ENCODE measurements at places on chromosomes 3 and 15.

DNA sequence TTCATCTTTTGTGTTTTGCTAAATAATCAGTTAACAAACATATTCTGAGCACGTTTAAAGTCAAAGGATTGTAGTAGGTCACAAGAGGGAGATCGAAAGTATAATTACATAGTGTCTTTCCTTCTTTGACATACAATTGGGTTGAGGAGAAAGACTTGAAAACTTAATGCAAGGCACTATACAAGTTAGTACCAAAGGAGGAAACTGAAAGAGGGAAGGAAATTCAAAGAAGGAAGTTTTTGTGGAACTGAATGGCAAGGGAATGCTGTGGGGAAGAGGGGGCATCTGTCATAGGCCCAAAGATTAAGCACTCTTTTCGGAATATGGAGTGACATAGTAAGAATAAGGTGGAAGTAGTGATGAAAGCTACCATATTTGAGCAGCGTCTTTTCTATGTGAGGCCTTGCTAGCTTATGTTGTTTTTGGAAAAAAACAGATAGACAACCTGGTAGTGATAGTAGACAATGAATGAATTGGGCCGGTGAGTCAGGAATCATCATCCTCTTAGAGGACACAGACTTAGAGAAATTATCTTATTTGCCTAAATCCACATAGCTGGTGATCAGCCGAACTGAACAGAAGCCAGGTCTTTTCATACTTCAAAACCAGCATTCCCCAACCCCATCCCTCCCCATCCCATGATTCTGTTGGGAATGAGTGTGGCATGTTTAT lies 10.2 kb downstream of the MBNL1 start:
- DNase-seq = no peak

DNA sequence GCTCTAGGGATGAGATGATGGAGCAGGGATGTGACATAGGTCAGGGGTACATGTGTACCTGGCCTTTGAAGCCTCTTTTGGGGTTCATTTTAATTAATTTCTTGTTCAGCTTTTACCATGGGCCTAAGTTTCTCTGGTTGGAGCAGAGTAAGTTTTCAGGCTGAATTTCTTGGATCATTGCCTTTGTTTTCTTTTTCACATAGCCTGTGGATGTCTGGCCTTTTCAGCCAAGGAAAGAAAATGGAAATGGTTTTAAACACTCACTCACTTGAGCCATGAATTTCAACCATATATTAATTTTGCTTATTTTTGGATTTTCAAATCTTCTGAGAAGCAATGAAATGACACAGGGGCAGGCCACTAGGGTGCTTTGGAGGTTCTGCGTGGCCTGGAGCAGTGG lies 30.2 kb downstream of the CACNA1D start:
- DNase-seq = no peak

GRCh38 chr3:17092583-17092933 lies 207.8 kb downstream of the PLCL2 start:
- no peak for DNase-seq

GRCh38 chr3:95798628-95799027 lies 1015.8 kb upstream of the EPHA6 start:
- no peak for DNase-seq

GRCh38 chr3:115146032-115146417 lies 1.1 kb downstream of the ZBTB20 start:
- peak; percentile 7 for DNase-seq

DNA sequence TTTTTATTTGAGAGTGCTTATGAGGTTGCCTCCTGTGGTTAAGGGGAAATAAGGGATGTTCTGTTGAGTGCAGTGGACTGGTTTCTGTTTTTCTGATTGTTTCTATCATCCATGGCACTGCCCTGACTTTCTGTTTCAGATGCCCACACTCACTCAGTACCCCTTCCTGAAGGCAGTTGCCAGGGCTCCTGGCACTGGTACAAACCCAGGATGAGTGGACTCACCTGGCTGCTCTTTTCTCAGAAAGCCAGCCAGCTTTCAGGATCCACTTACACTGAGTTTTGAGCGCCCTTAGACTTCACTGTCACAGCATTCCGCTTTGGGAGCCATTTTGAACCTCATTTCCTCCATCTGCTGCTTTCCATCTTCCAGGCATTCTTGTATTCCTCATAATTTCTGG lies 55.9 kb upstream of the ADAMTSL3 start:
- DNase-seq = no peak

GRCh38 chr3:177822681-177823096 lies 625.4 kb upstream of the TBL1XR1 start:
- no peak for DNase-seq

- DNase-seq = no peak
These were observed 218.5 kb upstream of the PRICKLE2 start for GRCh38 chr3:64443546-64444381.

DNA sequence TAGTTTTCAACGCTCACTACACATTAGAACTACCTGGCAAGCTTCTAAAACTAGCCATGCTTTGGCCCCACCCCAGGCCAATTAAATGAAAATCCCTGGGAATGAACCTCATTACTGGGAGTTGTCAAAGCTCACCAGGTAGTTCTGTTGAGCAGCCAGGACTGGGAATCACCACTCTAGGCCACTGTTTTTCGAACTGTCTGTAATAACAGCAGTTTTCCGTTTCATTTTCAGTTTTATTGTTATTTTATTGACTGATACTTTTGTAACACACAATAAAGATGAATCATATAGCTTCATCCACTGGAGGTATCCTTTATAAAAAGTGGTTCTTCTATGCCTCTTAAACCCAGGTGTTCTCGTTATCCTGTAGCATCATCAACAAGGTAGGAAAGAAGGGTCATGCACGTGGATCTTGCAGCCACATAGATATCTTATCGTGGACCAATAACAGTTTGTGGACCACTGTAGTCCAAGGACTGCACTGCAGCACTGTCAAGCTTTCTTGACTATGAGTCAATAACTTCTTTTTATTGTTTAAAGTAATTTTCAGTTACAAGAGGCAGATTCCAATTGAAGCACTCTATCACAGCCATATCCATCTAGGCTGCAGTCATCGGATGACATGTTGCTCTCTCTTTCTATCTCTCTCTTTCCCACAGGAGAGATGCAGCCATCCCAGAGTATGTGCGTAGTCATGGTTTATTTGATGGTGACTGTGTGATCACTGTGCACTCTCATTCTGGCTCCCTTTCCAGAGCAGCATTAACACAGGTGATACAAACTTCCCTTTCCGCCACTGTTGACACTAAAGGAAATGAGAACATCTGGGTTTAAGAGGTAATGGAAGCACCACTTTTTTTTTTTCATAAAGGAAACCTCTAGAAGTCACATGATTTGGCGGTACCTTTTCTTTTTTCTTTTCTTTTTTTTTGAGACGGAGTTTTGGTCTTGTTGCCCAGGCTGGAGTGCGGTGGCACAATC lies 39.0 kb upstream of the BLM start:
- no peak for DNase-seq

DNA sequence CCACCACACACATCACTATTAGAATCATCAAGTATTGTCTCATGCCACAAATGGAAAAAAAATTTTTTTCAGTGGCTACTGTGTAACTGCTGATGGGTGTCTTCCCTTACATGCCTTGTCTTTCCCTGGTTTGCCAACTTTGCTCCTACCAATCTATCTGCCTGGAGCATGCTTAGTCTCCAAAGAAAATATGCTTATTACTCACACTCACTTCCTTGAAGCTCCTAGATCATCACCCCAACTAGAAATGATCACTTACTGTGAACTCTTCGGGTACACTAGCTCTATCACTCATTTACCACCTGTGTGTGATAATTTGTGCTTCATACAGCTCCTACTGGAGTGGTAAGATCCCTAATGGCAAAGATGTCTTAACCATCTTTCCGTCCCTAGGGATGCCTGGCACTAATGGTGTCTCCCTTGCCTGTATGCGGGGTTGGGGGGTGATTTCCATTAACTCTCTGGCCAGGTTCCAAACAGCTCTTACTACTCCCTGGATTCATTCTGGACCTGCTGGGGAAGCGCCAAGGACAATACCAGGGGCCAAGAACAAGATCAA lies 799 bp downstream of the VPS33B start:
- DNase-seq = no peak

DNA sequence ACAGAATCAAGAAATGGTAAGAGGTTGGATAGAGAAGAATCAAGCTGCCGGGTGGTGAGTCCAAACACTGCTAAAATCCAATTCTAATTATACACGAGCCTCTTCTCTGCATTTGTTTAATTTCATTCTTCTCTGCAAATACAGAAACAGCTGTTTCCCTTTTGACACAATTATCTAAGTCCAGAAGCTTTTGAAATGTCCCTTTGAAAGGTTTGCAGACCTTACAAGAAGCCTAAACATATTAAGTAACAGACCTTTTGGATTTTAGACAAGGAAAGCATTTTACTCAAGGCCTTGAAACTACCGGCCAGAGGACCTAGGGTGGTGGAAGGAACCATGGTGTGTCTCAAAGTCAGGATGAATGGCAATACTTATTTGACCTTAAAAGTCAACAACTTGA lies 403.8 kb upstream of the ADAMTS9 start:
- DNase-seq = no peak

DNA sequence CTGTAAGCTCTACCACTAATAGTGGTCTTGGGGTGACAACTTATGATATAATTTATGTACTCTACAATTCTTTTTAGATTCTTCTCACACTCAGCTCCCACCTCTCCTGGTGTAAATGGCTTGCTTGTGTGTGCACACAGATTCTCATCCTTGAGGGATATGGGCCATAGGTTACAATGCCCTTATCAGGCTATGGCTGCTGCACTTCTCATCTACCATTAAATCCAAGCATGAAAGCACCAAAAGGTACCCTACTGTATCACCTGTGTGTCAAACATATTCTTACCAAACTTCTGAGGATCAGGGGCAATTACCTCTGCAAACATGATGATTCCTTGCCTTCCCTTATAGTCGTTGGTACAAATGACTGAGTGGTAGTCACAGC lies 891.9 kb downstream of the SQOR start:
- no peak for DNase-seq

GRCh38 chr3:123760817-123761216 lies 123.3 kb downstream of the MYLK start:
- no peak for DNase-seq

- DNase-seq = no peak
These were observed 21.8 kb upstream of the KIF23 start for GRCh38 chr15:69392352-69392751.

- DNase-seq = no peak
These were observed 621.8 kb downstream of the MECOM start for GRCh38 chr3:169041677-169042171.
